ENCODE measurements at places on chromosomes 2 and 18.

DNA sequence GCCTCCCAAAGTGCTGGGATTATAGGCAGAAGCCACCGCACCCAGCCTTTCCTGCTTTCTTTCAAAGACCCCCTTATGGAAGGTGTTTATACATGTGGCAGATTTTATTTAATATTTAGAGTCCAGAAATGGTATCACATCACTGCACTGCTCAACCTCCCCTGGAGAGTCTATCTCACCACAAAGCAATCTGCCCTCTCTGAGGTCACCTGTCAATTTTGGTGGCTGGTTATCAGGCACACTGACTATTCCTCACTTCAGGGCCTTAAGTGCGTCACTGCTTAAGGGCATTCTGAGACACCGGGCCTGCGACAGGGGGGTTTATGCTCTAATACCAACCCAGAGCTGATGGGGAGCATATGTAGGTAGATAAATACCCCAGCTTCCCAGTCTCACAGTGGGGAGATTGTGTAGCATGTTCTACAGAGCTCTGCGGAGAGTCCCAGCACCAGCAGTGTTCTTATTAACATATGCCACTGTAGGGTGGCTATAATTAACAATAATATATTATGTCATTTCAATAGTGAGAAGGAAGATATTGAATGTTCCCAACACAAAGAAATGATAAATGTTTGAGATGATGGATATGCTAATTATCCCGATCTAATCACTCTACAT lies 42.7 kb upstream of the ZDBF2 start:
- DNase-seq = no peak

GRCh38 chr2:96225016-96225533 lies 16.4 kb upstream of the STARD7 start:
- DNase-seq = peak; percentile 41

DNA sequence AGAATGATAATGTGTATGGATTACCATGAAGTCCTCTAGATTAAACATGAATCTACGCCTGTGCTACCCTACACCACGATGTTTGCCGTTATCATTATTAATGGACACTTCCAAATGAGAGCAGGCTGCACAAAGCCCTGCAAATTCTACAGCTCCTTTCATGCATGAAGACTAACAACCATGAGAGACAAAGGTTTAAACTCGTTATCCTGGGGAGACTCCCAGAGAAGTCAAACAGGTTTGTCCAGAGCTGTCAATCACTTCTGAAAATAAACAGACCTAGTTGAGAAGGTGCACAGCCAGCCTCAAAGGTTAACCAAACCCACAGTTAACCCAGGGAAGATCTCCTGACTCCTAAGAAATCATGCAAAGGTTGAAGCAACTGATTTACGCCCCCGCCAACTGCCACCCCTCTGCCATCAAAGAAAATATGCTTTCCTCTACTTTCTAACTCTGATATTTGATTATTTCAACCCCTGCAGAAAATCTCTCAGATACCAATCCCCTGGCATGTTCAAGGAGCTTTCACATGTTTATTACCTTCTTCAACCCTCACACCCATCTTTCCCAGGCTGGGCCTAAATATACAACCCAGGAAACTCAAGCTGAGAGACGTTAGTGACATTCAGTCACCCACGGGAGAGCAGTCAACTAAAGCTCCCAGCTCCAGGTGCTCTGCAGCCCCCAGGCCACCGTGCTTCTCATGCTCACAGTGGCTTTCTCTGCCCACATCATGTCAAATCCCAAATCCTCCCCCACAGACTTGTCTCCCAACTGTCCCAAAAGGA lies 35.9 kb downstream of the MYO5B start:
- no peak for DNase-seq

DNA sequence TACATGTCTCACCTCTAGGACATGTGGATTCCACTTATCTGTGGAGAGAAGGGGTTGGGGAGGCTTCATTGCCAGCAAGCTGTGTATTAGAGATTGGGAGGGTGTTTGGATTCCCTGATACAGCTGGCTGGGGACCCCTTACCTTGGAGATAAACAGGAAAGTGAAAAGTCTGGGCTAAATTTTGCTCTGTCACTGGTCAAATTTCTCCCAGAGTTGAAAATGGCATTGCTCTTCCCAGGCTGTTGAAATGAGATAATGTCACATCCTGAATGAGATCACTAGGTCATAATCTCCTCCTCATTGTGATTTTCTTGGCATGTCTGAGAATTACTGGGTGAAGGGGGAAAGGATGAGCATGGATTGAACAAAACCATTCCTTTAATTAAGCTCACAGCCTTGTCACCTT lies 265.0 kb upstream of the PARD3B start:
- DNase-seq = no peak

- DNase-seq = no peak
These were observed 24.6 kb downstream of the TMEM127 start for GRCh38 chr2:96241227-96241626.

DNA sequence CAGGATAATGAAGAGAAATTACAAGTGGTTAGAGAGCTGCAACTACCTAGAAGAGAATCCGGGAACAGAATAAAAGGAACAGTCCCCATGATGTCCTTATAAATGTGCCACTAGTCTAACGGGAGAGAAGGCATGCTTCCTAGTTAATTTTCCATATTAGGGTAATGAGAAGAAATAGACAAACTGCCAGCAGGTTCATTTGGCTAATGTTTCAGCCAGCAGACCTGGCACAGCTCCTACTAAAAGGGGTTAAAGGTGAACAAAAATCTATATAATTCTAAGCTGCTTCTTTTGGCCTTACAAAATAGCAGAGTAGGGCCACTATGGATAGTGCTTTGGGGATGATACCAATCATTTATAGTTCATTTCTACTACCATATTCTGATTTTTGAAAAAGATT lies 845.3 kb upstream of the GCFC2 start:
- DNase-seq = no peak

DNA sequence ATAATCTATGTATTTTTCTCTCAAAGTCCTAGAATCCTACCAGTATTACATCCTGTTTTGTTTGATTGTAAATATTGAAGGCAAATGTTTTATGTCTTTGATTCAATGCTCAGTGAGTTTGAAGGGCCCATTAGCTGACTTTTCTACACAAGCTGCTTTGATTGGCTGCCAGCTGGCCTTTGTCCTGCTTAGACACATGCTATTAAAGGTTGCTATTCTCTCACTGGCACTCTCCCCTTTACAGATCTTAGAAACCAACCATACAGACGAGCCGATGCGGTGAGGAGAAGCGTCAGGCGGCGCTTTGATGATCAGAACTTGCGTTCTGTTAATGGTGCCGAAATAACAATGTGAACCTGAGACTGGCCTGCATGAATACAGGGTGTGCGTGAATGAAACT lies 69.7 kb downstream of the PRPF40A start:
- DNase-seq = peak; percentile 46

DNA sequence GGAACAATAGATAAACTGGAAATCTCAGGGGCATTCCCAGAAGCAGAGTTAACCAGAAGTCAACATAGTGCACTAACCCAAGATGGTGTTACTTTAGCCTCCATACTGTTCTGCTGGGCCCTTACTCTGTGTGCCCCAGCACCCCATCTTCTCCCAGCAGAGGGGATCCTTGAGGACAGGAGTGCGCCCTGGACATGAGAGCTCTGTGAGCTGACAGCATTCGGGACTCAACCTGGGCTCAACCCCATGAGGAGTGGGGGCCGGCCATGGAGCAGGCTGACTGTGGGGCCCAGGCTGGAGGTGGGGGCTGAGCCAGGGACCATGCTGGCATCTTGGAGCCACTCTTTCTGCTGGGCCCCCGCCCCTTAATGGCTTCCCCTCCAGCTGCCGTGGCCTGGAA lies 156.3 kb upstream of the HS6ST1 start:
- no peak for DNase-seq

GRCh38 chr18:47999801-48000248 lies 69.4 kb upstream of the SMAD2 start:
- no peak for DNase-seq

DNA sequence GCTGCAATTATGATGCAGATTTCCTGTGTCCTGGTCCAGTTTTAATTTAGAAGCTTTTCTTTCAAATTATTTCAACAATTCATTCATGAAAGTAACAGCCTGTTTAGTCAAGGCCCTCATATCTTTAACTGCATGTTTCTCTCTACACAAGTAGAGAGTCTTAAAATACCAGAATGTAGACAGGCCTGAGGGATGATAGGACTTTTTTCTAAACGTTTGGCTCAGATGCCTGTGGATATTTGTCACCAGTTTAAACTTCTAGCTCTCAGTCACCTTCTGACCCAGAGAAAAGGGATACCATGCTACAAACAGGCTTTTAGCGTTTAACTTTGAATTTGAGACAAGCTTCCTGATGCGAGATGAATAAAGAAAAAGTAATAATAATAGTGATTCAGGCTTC lies 15.7 kb downstream of the COL5A2 start:
- DNase-seq = no peak

DNA sequence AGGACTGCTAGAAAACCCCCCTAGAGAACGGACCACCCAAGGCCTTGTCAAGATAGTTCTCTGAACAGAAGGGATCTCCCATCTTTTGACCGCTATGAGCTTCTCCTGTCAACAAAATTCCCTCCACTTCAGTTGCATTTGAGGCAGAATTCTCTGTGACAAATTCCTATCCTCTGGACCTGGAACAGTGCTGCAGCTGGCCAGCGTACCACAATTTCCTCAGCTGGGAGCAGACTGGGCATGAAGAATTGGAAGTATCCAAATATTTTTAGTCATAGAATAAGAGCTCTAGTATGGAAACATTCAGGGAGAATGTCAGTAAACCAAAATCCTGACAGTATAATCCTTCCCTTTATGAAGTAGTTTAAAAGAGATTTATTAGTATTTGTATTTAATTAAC lies 147.1 kb upstream of the BOD1L2 start:
- no peak for DNase-seq

- DNase-seq = no peak
These were observed 16.0 kb upstream of the SNORC start for GRCh38 chr2:232854082-232854481.
